GF-D8 (cell line): ENCODE measurements at places on chromosomes 4 and X.

- DNase-seq = no peak
These were observed 6.8 kb upstream of the MAN2B2 start for GRCh38 chr4:6568148-6568547.

- DNase-seq = no peak
These were observed 233.0 kb upstream of the CLNK start for GRCh38 chr4:10917566-10917965.

GRCh38 chr4:145697332-145697731 lies 17.4 kb downstream of the C4orf51 start:
- DNase-seq = no peak

DNA sequence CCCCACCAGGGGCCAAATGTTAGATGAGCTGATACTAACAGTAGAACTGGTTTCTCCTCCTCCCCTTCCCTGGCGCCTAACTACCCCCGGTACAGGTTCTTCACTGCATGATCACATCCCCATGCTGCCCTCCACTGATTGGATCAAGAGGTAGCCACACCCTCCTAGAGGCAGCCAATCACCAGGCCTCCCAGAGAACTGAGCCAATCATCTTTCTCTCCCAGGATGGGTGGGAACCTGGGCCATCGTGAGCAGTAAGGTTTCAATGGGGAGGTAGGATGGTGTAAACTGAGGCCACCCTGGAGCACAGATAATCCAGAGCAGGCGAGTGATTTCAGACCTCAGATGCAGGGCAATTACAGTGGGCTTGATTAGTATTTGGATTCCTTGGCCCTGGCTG lies 64.2 kb downstream of the PPP2R2C start:
- DNase-seq = no peak

DNA sequence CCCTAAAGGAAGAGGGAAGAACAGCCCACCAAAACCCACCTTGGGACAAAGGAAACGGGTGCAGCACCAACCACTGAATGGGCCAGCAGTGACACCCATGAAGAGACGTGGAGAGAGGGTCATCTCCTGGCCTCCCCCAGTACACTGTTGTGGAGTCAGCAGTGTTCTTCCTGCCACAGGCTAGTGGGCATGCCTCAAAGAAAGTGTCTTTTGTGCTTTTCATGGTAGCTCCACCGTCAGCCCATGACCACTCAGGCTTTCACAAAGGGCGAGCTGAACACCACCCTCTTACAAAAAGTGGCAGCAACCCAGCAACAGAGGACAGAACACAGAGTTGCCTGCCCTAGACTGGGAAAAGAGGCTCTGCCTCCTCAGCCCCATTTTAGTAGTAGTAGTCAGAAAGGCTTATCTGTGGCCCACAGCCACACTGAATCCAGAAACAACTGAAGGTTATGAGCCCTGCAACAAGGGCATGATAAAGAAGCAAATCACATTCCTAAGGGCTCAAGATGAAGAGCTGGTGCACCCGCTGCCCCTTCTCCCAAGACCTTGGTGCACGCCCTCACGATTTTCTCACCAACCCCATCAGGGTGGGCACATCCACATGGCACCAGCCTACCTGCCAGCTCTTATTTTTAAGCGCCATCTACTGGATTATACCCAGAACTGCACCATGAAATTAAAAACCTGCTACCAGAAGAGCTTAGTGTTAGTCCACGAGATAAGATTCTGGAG lies 53.1 kb downstream of the RAB28 start:
- no peak for DNase-seq

- no peak for DNase-seq
These were observed 36.4 kb downstream of the PCDH19 start for GRCh38 chrX:100373673-100374072.

GRCh38 chrX:153549231-153549630 lies 31.8 kb downstream of the ATP2B3 start:
- DNase-seq = no peak

- no peak for DNase-seq
These were observed 118.8 kb downstream of the SMIM20 start for GRCh38 chr4:26032630-26033317.

GRCh38 chr4:76708971-76709771 lies 188.8 kb downstream of the SOWAHB start:
- no peak for DNase-seq

GRCh38 chr4:74370912-74371311 lies 6.0 kb downstream of the EREG start:
- no peak for DNase-seq

GRCh38 chr4:25702848-25703247 lies 47.2 kb downstream of the SLC34A2 start:
- no peak for DNase-seq

- DNase-seq = no peak
These were observed 41.2 kb downstream of the PRDM5 start for GRCh38 chr4:120881351-120881750.

DNA sequence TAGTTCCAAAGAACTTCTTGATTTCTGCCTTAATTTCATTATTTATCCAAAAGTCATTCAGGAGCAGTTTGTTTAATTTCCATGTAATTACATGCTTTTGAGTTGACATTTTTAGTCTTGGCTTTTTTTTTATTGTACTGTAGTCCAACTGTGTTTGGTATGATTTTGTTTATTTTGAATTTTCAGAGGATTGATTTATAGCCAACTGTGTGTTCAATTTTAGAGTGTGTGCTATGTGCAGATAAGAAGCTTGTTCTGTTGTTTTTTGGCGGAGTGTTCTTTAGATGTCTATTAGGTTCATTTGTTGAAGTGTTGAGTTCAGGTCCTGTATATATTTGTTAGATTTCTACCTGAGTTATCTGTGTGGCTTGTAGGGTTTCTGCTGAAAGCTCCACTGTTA lies 533.6 kb downstream of the TRAM1L1 start:
- no peak for DNase-seq

GRCh38 chr4:75566911-75567310 lies 11.0 kb downstream of the ODAPH start:
- no peak for DNase-seq

- DNase-seq = no peak
These were observed 1.8 kb upstream of the TMEM164 start for GRCh38 chrX:110000847-110001713.

DNA sequence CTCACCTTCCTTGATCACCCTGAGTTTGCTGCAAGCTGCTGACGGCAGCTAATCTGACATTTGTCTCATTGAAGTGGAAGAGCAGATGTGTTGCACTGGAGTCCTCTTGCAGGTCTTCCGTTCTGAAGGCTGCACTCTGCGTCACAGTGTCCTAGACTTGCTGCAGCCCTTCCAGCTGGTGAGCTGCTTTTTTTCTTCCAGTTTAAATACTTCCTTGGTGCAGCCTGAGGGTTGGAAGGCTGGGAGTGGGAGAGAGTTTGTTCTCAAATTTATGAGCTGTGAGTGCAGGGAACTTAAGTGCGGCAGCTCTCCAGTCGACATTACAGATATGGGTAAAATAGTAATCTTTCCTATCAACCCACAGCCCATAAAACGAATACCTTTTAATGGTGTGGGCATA lies 303.6 kb upstream of the FAT1 start:
- no peak for DNase-seq

DNA sequence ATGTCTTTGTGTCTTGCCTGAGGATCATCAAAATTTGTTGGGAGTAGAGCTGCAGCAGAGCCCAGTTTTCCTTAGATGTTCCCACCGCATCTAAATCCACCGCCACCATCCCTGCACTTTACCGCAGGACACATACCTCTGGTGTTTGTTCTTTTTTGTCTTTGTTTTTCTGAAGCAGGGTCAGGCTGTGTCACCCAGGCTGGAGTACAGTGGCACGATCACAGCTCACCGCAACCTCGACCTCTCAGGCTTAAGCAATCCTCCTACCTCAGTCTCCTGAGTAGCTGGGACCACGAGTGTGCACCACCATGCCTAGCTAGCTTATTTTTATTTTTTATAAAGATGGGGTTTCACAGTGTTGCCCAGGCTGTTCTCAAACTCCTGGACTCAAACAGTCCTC lies 4.6 kb downstream of the ENOPH1 start:
- DNase-seq = no peak

DNA sequence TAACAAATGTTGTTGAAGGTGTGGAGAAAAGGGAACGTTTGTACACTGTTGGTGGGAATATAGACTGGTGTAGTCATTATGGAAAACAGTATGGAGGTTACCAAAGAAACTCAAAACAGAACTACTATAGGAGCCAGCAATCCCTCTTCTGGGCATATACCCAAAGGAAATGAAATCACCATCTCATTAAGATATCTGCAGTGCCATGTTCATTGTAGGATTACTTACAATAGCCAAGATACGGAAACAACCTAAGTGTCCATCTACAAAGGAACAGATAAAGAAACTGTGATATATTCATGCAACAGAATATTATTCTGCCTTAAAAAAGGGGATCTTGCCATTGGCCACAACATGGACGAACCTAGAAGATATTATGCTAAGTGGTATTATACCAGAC lies 22.2 kb downstream of the APBB2 start:
- no peak for DNase-seq

GRCh38 chr4:139773560-139774318 lies 108.1 kb downstream of the MGST2 start:
- DNase-seq = no peak

DNA sequence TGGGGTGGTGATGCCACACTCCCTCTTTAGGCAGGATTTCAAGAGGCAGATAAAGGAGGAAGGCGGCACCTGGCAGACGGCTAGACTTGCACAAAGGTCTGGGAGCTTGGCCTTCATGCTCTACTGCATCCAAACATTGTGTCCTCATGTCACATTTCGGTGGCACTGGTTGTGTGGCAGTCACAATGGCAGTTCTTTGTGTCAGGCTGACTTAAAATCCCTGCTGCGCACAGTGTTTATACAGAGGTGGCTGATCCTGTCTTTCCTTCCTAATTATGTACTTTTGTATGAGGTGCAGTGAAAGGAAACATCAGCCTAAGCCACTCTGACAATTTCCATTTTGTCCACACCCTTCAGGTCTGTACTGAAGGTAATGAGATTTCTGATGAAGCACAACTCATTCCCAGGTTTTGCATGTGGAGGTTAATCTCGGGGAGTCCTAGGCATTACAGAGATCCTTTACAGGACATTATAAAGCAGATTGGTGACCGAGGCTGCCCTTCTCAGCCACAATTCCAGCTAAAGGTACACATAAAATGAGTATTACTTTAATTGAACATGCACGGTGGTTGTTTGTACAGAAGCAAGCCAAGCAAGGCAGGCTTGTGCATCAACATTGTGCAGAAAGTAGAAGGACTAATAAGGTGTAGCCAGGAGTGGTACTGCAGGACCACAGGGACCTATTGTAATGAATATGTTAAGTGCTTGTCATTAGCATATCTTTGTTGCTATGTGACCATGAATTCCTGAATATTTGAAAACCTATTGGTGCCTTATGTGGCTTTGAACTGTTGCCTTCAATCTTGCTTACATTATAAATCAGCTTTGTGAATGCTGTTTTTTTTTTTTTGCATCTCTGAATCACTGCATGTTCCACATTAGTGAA lies 147.6 kb downstream of the STK32B start:
- DNase-seq = no peak

GRCh38 chr4:53234111-53234510 lies 131.8 kb downstream of the SCFD2 start:
- DNase-seq = no peak

DNA sequence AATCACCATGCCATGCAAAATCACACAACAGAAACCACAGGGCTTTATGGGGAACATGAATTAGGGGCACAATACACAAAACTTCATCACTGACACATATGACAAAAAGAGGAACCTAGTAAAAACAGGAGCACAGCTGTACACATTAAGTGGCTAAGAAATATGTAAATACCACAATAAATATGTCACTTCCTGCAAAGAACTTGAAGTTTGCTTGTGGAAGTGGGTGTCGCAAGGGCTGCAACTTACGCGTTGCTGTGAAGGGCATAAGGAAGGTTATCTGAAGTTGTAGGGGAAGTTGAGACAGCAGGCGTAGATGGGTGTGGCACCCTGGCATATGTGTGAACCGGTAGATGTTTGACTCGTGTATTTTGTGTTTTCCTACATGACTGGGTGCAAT lies 42.4 kb downstream of the CLCN4 start:
- peak; percentile 84 for DNase-seq

GRCh38 chr4:121164291-121164690 lies at the start of gene TNIP3:
TNIP3 (minus strand) TSS chr4:121164321; CDS start chr4:121164125, 196 bp downstream.
- no peak for DNase-seq

DNA sequence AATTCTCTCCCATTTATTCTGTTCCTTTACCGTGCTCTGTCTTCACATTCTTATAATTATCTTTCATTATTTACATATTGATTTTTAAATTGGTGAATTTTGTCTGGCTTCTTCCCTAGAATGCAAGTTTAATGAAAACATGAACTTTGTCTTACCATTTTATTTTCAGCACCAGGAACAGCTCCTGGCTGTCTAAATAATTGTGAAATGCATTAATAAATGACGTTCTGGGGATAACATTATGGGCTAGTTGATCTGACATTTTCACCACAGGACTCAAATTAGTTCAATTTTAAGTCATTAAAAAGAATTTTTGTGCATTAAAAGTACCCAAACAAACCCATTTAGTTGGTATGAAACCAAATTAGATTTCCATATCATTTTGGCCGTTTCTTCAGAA lies 97.5 kb downstream of the KCTD8 start:
- no peak for DNase-seq

DNA sequence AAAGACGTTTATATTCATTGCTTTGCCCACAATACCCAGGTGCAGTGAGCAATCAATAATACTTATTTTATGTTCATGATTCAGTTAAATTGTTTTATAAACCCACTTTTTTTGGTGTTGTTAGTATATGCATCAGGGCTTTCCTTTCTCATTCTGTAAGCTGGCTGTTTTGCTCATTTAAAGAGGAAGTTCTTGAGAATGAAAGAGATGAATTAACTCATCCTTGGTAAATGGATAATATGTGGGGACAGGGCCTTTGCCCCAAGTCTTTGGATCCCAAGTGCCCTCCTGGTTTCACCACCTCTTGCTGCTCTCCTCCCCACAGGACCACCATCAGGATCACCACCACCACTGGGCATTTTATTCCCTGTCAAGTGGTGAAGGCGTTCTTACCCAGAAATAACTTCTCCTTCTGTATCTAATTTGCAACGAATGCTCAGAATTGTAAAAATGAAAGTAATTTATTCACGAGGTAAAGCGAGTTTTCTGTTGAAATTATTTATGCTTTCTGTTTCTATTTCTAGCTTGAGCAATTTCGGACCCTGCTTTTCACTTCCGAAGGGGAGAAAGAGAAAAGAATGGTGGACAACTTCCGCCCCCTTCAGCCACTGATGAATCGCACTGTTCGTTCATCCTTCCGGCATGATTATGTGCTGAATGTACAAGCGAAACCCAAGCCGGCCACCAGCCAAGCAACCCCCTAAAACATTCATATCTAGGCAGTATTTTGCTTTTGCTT lies 8.2 kb upstream of the ZRSR2 start:
- DNase-seq = no peak

DNA sequence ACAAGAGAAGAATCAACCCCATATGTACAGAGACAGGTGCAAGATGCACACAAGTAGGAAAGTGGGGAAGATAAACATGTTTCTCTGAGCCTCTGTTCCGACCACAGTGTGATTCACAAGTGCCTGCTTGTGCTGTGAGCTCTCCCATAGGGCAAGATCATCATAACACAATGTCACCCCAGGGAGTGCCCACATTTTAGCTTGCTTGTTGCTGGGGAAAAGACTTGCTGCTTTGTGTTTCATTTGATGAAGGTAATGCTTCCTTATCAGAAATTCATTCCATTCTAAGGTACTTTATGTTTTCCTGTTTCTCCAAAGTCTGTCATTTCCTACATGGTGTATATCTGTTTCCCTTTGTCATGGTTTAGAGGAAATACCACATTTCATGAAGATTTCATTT lies 304.5 kb upstream of the DIPK2B start:
- DNase-seq = no peak

GRCh38 chr4:22482250-22483127 lies 33.4 kb downstream of the ADGRA3 start:
- DNase-seq = no peak

GRCh38 chrX:108224727-108225621 lies 133.4 kb downstream of the ATG4A start:
- DNase-seq = no peak

- DNase-seq = no peak
These were observed 1.4 kb upstream of the ATP8A1 start for GRCh38 chr4:42658261-42658660.
